ENCODE measurements at places on chromosomes 5 and 9. TPM values are rescaled to one million over a fixed set of nuclear protein-coding genes. Genes with fewer than 3 reads are reported as not detected.

- no peaks in the 10 kb centered on the region for H3K27me3 ChIP-seq
- no peak for DNase-seq
- H3K4me3 ChIP-seq = no peak overlapping the region
- H3K4me1 ChIP-seq = peaks cover 4% of the 10 kb centered on the region
- no peak overlapping the region for H3K27ac ChIP-seq
Observed at GRCh38 chr9:129850821-129851550, 15.7 kb downstream of the USP20 start.

- no peaks in the 10 kb centered on the region for H3K36me3 ChIP-seq
- peaks cover 10% of the 10 kb centered on the region for H3K27me3 ChIP-seq
- no peak for DNase-seq
- no peaks in the 10 kb centered on the region for H3K4me1 ChIP-seq
Observed at GRCh38 chr9:694403-695154, 146.9 kb upstream of the DMRT1 start.

- no peak for DNase-seq
- H3K4me3 ChIP-seq = no peak overlapping the region
- H3K27me3 ChIP-seq = no peaks in the 10 kb centered on the region
- H3K27ac ChIP-seq = no peak overlapping the region
- H3K4me1 ChIP-seq = peaks cover 7% of the 10 kb centered on the region
Observed at GRCh38 chr5:180491496-180491895, 2.7 kb upstream of the CNOT6 start.

GRCh38 chr9:83006378-83006777, 56.6 kb downstream of the RASEF start:
- no peak overlapping the region for H3K4me3 ChIP-seq
- H3K4me1 ChIP-seq = no peaks in the 10 kb centered on the region
- H3K36me3 ChIP-seq = no peaks in the 10 kb centered on the region

DNA sequence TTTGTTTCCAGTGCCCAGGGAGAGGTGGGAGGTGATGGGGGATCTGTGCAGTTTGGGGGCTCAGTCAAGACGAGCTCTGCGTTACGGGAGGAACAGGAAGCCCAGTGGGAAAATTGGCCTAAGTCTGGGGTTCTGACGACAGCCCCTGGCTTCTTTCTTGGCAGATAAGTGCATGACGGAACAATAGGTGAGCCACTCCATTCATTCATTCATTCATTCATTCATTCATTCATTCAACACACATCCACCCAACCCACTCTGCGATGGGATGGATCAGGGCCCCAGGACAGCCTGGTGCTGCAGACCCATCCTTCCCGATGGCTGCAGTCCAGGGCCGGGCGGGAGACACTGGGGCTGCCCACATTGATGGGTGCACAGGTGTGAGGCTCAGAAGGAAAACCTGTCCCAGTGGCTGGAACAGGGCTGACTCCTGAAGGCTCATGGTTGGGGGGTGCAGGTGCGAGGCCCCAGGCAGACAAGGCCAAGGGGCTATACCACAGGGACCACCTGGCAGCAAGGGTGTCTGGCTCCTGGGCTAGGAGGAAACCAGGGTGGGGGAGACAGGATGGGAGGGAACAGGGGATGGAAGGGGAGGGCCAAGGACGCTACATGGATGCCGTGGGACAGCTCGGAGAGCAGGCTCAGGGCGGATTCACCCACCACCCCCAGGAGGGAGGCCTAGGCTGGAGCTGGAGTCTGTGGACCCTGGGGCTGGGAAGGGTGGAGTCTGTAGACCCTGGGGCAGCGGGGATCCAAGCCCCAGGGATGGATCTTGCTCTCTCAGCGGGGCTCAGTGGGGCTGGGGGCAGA, 1.9 kb upstream of the LCNL1 start:
- no peak for DNase-seq
- no peaks in the 10 kb centered on the region for H3K36me3 ChIP-seq
- H3K4me1 ChIP-seq = peaks cover 92% of the 10 kb centered on the region
- H3K27ac ChIP-seq = no peak overlapping the region

Gene BSPRY
- 0.16 TPM for total RNA-seq

Gene ERAP2
- total RNA-seq = 1.4 TPM

Gene SAXO1
- total RNA-seq = not detected

Measured in K562 (cell line).